RPMI7951 (cell line): ENCODE measurements at places on chromosomes 5 and 9. TPM values are rescaled to one million over a fixed set of nuclear protein-coding genes. Genes with fewer than 3 reads are reported as not detected.

ACTBL2 gene
- 0.10 and 0.24 TPM in 2 replicates for total RNA-seq

OTP gene
- under 0.01 TPM in 1 of 2 replicates, not detected in the other for total RNA-seq

IFNK gene
- not detected in 2 replicates for total RNA-seq

FLT4 gene
- total RNA-seq = not detected in 2 replicates

C5orf46 gene
- 0.36 and 1.5 TPM in 2 replicates for total RNA-seq

PCDHB8 gene
- 0.10 and 0.12 TPM in 2 replicates for total RNA-seq

SLC34A3 gene
- not detected in 2 replicates for total RNA-seq

PIP5K1B gene
- total RNA-seq = not detected in 2 replicates

BRD3 gene
- total RNA-seq = 1.6 and 2.2 TPM in 2 replicates

CDC42SE2 gene
- total RNA-seq = 12.7 and 14.2 TPM in 2 replicates

STING1 gene
- 9.7 and 10.4 TPM in 2 replicates for total RNA-seq

C5orf34 gene
- 14.5 and 20.3 TPM in 2 replicates for total RNA-seq

PCDHA4 gene
- under 0.01 and 0.12 TPM in 2 replicates for total RNA-seq

ZNF474 gene
- total RNA-seq = 0.24 and 0.39 TPM in 2 replicates

MARCHF3 gene
- 7.8 and 11.5 TPM in 2 replicates for total RNA-seq

IL3 gene
- total RNA-seq = not detected in 2 replicates

GRM6 gene
- not detected in 2 replicates for total RNA-seq

SPEF2 gene
- 0.84 and 0.98 TPM in 2 replicates for total RNA-seq

FBXO10 gene
- 2.6 and 7.2 TPM in 2 replicates for total RNA-seq

SPATA31A3 gene
- not detected in 2 replicates for total RNA-seq

CDKN2B gene
- total RNA-seq = 8.3 and 9.5 TPM in 2 replicates

PHYHD1 gene
- 1.7 and 1.8 TPM in 2 replicates for total RNA-seq
